ENCODE measurements at places on chromosomes 5 and 9. TPM values are rescaled to one million over a fixed set of nuclear protein-coding genes. Genes with fewer than 3 reads are reported as not detected.

The OBP2A gene
- not detected for total RNA-seq

The FBP1 gene
- 0.40 TPM for total RNA-seq

DNA sequence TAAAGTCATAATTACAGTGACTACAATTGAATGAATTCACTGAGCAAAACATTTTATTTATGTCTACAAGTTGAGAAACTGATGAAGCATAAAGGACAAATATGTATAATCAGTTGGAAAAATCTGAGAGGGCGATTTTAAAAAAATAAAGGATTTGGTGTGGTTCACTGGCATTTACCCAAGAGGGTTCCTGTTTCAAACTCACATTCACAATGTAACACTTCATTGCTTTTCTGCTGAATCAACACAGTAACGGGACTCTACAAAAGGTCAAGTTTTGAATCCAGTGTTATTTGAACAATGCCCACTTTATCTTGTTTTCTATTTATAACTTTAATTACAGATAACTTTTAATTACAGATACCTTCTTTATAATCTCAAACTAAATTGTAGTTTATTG lies 138.6 kb downstream of the NUDT12 start:
- H3K36me3 ChIP-seq: no peaks in the 10 kb centered on the region
- H3K27ac ChIP-seq: no peak overlapping the region
- no peak overlapping the region for H3K4me3 ChIP-seq
- no peak for DNase-seq
- peaks cover 9% of the 10 kb centered on the region for H3K4me1 ChIP-seq

- no peaks in the 10 kb centered on the region for H3K36me3 ChIP-seq
- no peaks in the 10 kb centered on the region for H3K27me3 ChIP-seq
- H3K4me1 ChIP-seq: peaks cover 7% of the 10 kb centered on the region
- H3K27ac ChIP-seq: no peak overlapping the region
These were observed 16.4 kb downstream of the FGF1 start for GRCh38 chr5:142669477-142669876.

- H3K4me1 ChIP-seq: no peaks in the 10 kb centered on the region
- peaks cover 3% of the 10 kb centered on the region for H3K36me3 ChIP-seq
- DNase-seq: no peak
- no peaks in the 10 kb centered on the region for H3K27me3 ChIP-seq
- H3K4me3 ChIP-seq: no peak overlapping the region
These were observed 12.3 kb downstream of the DCAF10 start for GRCh38 chr9:37812773-37813379.

- H3K27me3 ChIP-seq: no peaks in the 10 kb centered on the region
- no peak overlapping the region for H3K4me3 ChIP-seq
- no peak for DNase-seq
- no peak overlapping the region for H3K27ac ChIP-seq
These were observed 47.8 kb upstream of the RAPGEF6 start for GRCh38 chr5:131682826-131683225.

GRCh38 chr5:67259548-67260215 lies 63.1 kb upstream of the CD180 start:
- H3K4me3 ChIP-seq: no peak overlapping the region
- no peak overlapping the region for H3K27ac ChIP-seq
- no peaks in the 10 kb centered on the region for H3K27me3 ChIP-seq
- no peaks in the 10 kb centered on the region for H3K4me1 ChIP-seq
- no peak for DNase-seq
